GOT3 (cell line): ENCODE measurements at places on chromosomes 7 and 10.

- no peak for DNase-seq
Measured at GRCh38 chr10:53852450-53853175, 948.4 kb downstream of the PCDH15 start.

DNA sequence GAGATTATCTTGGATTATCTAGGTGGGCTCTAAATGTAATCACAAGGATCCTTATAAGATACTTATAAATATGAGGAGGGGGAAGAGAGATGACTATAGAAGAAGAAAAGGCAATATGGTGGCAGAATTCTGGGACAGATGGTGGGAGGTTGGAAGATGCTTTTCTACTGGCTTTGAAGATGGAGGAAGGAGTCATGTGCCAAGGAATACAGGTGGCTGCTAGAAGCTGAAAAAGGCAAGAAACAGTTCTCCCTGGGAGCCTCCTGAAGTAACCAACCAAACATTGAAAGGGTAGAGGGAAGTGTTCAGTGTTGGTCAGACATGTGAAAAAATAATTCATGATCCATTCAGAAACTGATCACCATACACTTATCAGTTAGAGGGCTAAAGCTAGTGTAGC lies 213.3 kb downstream of the WDR11 start:
- DNase-seq: no peak

- no peak for DNase-seq
Measured at GRCh38 chr7:22667562-22668239, 59.3 kb upstream of the IL6 start.

DNA sequence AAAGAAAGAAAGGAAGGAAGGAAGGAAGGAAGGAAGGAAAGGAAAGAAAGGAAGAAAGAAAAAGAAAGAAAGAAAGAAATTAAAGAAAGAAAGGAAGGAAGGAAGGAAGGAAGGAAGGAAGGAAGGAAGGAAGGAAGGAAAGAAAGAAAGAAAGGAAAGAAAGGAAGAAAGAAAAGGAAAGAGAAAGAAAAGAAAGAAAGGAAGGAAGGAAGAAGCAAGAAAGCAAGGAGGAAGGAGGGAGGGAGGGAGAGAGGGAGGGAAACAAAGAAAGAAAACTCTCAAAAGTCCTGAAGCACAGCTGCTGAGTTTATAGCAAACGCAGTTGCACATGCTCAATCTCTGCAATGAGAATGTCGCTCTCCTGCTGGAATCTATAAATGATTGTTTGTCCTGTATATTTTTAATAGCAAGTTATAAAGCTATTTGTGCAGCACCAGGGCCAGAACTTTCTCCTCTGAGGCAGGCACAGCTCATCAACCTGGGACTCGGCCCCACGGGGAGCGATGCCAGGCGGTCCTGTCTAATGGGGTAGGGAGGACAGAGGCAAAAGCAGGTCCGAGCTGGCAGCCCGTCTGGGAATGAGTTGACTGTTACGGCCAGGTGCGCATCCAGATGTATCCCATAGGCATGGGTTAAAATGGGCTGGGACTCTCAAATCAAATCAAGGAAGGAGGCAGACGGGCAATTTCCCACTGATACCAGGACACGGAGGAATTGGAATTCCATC lies 118.0 kb upstream of the PFKP start:
- no peak for DNase-seq

GRCh38 chr10:51340845-51341610 lies 266.7 kb downstream of the PRKG1 start:
- no peak for DNase-seq

- DNase-seq: no peak
Measured at GRCh38 chr10:865257-865656, 66.2 kb downstream of the LARP4B start.

DNA sequence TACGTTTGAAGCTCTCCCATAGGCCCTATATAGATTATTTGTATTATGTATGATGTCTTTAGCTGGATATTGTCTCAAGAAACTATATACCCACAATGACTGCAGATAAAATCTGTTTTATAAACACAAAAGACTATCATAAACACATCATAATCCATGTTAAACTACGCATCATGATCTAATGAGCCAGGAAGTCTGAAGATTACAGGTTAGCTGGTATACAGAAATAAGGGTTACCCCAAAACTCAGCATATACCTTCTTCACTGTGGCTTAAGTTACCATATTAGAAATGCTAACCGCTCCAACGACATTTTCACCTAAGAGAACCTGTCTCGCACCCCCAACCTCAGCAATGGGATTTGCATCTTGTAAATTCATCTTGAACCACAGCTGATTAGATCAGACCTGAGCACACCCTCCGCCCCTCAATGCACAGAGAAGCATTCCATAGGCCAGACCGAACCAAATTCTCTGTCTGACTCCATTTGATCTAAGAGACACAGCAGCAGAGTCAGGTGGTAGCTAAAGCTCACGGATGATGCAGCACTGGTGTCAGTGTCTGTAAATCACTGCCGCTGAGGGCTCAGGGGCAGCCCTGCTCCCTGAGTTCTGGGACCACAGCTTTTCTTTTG lies 124.9 kb downstream of the NPY start:
- no peak for DNase-seq

DNA sequence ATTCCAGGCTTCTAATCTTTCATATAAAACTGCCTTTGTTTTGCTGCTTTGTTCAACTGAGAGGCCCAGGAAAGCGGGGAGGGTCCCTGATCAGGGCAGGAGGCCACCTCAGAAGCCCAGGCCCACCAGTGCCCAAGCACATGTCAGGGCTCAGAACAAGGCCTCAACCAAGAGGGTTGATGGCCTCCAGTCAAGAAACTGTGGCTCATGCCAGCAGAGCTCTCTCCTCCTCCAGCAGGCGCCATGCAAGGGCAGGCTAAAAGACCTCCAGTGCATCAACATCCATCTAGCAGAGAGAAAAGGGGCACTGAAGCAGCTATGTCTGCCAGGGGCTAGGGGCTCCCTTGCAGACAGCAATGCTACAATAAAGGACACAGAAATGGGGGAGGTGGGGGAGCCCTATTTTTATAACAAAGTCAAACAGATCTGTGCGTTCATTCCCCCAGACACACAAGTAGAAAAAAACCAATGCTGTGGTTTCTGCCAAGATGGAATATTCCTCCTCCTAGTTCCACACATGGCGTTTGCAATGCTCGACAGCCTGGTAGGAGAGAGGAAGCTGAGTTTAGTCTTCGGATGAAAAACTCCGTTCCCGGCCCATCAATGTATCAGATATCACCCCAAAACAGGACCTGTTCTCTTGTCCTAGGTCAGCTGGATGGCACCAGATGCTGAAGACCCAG lies 34.0 kb downstream of the PSAP start:
- no peak for DNase-seq

- no peak for DNase-seq
Measured at GRCh38 chr10:63137306-63137705, 4.2 kb downstream of the NRBF2 start.

- DNase-seq: no peak
Measured at GRCh38 chr7:16347827-16348192, 73.5 kb downstream of the CRPPA start.

- peak; percentile 75 for DNase-seq
Measured at GRCh38 chr7:32957326-32958045, at the start of gene FKBP9. Gene FKBP9, plus strand, starts transcription at chr7:32957440. Its CDS starts 134 bp downstream, at chr7:32957574.

GRCh38 chr10:22443175-22443901 lies 98.0 kb downstream of the SPAG6 start:
- no peak for DNase-seq

- no peak for DNase-seq
Measured at GRCh38 chr10:90451283-90451682, 406.6 kb downstream of the HTR7 start.

DNA sequence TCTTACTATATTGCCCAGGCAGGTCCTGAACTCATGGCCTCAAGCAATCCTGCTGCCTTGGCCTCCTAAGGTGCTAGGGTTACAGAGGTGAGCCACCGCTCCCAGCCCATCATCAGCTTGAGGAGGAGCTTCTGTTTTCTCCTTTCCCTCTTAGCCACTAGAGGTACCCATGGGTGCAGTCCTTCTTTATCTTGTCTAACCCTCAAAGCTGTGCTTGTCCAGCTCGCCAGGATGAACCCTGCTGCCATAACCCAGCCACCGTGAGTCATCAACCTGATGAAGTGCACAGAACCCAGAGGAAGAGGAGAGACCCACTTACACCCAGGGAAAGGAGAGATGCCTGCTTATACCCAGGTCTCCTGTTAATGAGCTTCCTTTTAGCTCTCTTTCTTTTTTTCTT lies 133.4 kb downstream of the CUL2 start:
- no peak for DNase-seq
